Neuronal stem cell (in vitro differentiated cells): ENCODE measurements at places on chromosomes 6 and 20.

DNA sequence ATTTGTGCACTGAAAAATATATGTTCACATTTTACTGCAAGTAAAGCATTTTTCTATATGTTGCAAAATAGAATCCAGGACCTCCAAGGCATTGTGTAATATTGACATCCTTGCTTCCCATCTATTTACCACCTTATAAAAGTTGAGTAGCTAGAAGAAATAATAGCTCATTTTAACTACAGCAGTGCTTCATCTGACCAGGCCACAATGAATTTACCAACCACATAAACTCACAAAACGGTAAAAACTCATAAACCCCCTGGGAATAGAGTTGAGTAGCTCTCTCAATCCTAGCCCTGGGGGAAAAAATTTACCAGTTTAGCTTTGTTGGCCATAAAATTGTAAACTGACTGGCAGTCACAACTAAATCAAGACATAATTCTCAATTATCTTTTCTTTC lies 3.9 kb downstream of the ATXN1 start:
- H3K27me3 ChIP-seq: peaks cover 9% of the 10 kb centered on the region
- H3K4me1 ChIP-seq: peaks cover 9% of the 10 kb centered on the region
- no peaks in the 10 kb centered on the region for H3K36me3 ChIP-seq
- no peak for DNase-seq
- no peak overlapping the region for H3K27ac ChIP-seq

DNA sequence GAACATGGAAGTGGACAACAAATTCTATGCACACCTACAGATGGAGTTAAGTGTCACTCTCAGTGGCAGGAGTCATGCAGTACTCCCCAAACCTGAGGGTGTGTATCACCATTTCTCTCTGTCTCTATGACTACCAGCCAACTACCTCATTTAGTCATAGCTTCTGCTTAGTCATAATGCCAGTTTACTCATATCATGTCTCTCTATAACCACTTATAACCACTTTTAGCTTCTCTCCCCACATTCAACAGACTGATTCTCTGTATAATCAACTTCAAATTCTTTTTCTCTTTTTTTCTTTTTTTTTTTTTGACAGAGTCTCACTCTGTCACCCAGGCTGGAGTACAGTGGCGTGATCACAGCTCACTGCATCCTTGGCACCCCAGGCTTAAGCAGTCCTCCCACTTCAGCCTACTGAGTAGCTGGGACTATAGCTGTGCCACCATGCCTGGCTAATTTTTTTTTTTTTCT lies 13.8 kb upstream of the GTF3C6 start:
- no peak overlapping the region for H3K27ac ChIP-seq
- DNase-seq: no peak
- no peak overlapping the region for H3K4me3 ChIP-seq
- no peaks in the 10 kb centered on the region for H3K27me3 ChIP-seq
- no peaks in the 10 kb centered on the region for H3K4me1 ChIP-seq

GRCh38 chr6:138592749-138593123 lies 93.4 kb upstream of the NHSL1 start:
- no peaks in the 10 kb centered on the region for H3K27me3 ChIP-seq
- H3K27ac ChIP-seq: no peak overlapping the region
- peaks cover 5% of the 10 kb centered on the region for H3K4me1 ChIP-seq

DNA sequence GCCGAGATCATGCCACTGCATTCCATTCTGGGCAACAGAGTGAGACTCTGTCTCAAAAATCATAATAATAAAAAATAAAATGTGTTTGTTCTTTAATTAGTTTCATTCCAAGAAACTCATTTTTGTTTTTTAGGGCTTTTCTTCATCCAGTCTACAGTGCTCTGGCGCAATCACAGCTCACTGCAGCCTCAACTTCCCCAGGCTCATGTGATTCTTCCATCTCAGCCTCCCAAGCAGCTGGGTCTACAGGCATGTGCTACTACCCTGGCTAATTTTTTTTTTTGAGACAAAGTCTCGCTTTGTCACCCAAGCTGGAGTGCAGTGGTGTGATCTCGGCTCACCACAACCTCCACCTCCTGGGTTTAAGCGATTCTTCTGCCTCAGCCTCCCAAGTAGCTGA lies 143.6 kb upstream of the JARID2 start:
- DNase-seq: no peak
- H3K4me3 ChIP-seq: no peak overlapping the region
- H3K4me1 ChIP-seq: no peaks in the 10 kb centered on the region
- H3K27me3 ChIP-seq: no peaks in the 10 kb centered on the region
- no peaks in the 10 kb centered on the region for H3K36me3 ChIP-seq

DNA sequence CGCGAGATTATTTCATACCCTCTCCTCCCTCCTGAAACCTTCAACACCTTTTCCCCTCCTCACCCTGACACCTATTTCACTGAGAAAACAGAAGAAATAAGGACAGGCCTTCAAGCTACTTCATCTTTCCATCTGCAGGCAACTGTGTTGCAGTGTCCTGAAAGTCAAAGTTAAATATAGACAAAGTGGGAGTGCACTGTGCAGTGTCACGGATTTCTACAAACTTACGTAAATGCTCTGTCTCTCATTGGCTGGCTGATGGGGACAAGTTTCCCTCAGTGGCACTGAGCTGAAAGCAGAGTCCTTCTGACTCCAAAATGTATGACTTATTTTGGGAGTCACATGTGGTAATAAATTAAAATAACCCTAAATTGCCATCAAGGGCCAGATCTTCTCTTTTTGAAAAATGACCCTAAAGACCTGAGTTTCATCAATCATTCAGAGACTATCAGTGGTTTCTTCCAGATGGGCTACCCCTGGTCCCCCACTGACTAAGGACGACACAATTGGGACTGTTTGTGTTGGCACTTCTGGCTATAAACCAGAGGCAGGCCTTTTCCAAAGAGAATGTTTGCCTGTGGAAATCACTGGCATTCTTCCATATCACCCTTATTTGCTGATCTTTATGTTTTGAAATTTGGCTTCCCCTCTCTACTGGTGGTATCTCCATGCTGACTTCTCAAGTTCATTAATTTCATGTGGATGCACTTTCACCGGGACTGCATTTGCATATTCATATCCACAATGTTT lies 21.6 kb downstream of the ALDH8A1 start:
- H3K36me3 ChIP-seq: no peaks in the 10 kb centered on the region
- no peak overlapping the region for H3K4me3 ChIP-seq
- no peak for DNase-seq
- no peaks in the 10 kb centered on the region for H3K27me3 ChIP-seq
- no peaks in the 10 kb centered on the region for H3K4me1 ChIP-seq
- H3K27ac ChIP-seq: no peak overlapping the region

GRCh38 chr6:21084656-21085055 lies 508.9 kb upstream of the SOX4 start:
- no peaks in the 10 kb centered on the region for H3K36me3 ChIP-seq
- DNase-seq: no peak
- H3K4me3 ChIP-seq: no peak overlapping the region

DNA sequence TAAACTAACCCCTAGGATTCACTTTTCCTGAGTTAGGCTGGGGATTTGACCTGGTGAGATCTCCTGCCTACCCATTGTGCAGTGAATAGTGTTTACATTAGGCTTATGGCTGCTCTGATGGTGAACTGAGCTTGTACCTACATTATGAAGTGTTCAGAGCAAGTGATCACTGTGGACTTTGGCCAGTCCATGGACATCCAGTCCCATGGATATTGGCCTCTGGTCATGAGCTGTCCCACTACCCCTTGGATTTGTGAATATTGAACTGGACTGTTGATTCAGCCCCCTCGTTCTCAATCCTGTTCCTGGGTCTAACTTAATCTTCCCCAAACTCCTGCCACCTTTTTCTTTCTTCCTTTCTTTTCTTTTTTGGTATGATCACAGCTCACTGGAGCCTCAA lies 13.8 kb downstream of the ASIP start:
- no peaks in the 10 kb centered on the region for H3K36me3 ChIP-seq
- no peaks in the 10 kb centered on the region for H3K27me3 ChIP-seq
- no peak overlapping the region for H3K27ac ChIP-seq
- no peak for DNase-seq
- peaks cover 6% of the 10 kb centered on the region for H3K4me1 ChIP-seq

DNA sequence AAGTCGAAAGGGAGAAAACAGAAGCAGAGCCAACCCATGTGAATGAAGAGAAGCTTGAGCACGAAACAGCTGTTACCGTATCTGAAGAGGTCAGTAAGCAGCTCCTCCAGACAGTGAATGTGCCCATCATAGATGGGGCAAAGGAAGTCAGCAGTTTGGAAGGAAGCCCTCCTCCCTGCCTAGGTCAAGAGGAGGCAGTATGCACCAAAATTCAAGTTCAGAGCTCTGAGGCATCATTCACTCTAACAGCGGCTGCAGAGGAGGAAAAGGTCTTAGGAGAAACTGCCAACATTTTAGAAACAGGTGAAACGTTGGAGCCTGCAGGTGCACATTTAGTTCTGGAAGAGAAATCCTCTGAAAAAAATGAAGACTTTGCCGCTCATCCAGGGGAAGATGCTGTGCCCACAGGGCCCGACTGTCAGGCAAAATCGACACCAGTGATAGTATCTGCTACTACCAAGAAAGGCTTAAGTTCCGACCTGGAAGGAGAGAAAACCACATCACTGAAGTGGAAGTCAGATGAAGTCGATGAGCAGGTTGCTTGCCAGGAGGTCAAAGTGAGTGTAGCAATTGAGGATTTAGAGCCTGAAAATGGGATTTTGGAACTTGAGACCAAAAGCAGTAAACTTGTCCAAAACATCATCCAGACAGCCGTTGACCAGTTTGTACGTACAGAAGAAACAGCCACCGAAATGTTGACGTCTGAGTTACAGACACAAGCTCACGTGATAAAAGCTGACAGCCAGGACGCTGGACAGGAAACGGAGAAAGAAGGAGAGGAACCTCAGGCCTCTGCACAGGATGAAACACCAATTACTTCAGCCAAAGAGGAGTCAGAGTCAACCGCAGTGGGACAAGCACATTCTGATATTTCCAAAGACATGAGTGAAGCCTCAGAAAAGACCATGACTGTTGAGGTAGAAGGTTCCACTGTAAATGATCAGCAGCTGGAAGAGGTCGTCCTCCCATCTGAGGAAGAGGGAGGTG lies 38.7 kb downstream of the ZBTB2 start:
- H3K4me1 ChIP-seq: no peaks in the 10 kb centered on the region
- peaks cover 27% of the 10 kb centered on the region for H3K36me3 ChIP-seq
- no peak overlapping the region for H3K27ac ChIP-seq
